ENCODE measurements at places on chromosomes 5 and 9.
A peak's percentile ranks its signal among the peaks of the same experiment; 100 is the strongest.

DNA sequence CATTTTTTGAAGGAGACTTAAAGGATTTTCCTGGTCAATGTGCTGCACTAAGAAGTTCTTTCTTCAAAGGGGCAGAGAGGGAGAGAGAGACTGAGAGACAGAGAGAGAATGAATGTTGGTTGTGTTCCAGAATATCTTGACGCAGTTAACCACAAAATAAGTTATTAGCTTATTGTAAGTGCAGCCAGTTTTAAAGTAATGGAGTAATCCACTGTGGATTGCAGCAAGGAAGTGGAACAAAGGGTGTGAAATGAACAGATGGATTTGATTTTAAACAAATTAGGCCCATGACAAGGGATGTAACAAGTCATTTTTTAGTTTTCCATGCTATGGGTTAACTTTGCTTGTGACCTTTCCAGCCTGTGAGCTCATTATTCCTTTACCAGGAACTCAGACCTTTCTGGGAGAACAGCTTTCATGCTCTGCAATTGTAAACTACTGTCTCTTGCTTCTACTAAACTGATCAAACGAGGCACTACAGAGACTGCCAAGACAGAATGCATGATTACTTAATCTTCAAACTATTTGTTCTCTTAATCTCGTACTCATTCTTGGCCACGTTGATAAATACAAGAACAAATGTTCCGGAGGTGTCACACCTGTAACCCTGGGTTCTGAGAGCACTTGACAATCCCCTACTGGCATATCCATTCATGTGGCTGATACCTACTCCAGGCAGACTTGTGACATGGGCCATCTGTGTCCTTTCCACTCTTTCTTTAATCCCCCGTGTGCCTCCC, 131.1 kb downstream of the TLE1 start:
- DNase-seq: peak; percentile 50

DNA sequence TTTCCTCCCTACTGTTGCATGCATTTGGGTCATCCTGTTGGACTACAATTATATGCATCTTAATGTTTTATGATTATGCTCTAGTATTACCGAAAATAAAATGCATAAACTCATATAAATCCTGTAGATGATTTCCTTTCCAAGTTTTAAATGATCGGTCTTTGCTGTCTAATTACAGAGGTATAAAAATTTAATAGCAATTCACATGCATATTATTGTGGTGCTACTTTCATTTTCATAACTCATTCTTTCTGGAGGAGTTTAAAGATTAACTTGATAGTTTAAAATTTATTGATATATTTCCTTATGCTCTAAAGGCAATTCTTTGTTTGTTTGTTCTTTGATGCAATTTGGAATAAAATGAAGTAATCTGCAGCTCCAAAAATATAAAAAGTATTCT, 1475.1 kb downstream of the MAT2B start:
- DNase-seq: no peak

DNA sequence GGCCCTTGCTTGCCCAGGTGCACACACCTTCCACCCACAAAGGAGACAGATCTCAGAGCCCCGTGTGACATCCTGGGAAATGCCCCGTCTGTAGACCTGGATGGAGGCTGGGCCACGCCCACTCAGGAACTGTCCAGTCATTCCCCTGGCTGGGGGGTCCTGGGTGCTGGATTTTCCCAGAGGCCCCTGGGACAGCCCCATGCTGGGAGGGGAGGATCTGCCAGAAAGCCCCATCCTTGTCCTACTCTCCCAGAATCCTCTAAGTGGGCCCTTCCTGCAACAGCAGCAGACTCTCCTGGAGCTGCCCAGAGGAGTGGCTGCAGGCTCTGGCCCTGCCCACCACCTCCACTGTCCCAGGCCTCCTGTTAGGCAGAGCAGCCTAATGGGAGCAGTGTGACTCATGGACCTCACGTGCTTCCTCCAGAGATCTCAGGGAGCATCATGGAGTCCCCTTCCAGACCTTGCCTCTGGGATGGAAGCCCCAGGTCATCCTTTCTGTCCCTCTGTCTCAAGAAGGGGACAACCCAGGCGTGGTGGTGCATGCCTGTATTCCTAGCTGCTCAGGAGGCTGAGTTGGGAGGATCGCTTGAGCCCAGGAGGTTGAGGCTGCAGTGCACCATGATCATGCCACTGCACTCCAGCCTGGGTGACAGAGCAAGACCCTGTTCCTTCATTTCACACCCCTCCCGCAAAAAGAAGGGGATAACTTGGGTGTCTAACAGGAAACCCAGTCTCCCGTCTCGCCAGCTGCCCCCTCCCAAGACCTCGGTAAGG, 51.7 kb downstream of the JADE2 start:
- DNase-seq: peak; percentile 75

DNA sequence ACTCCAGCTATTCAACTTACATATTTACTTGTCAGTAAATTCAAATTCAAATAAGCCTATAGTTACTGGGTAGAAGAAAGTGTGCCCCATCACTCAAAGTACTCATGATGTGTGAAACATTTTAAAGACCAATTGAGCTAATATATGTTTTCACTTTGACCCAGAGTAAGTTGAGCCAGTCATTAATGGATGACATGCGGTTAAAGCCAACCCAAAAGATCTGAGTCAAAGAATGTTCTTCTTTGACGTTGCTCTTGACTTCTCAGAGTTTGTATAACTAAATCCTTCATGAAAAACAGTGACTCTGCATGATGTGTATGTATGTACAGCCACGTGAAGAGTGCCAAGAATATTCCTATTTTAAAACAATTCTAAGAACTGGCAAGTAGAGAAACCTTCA, 237.4 kb downstream of the NR2F1-AS1 start:
- DNase-seq: no peak

DNA sequence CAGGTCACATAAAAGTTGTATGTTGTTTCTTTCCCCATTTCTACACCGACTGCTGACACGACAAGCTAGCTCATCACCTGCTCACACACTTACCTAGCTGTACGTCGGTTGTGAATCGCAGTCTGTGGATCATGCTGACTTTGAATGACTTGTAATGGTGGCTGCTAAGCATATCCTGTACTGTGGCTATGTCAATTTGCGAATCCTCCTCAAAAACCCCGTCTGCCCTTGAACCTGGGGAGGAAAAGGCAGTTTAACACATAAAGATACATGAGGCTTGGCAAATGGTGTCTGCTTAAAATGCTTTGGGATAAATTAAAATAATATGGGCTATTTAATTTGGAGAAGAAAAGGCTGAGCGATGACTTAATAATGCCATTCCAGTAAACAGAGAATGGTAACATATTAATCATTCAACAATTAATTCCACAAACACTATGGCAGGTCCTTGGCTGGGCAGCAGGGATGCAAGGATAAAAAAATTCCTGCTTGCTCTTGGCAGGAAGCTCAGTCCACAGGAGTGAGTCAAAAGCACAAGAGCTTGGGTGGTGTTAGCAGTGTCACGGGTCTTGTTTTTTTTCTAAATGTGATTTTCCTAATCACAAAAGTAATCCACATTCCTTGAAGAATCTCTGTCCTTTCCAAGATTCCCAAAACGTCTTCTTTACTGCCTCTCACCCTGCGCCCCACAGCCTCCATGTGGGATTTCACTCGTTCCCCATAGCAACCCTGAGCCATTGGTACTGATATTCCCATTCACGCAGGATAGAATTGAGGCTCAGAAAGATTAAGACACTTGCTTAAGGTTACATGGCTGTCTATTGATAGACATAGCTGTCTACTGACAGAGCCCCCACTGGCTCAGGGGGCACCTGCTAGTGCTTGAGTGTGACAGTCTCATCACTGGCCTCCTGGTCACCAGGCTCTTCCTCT, 222.4 kb downstream of the MAPKAP1 start:
- no peak for DNase-seq

- DNase-seq: no peak
Observed at GRCh38 chr9:88177371-88177770, 39.1 kb upstream of the SPATA31C2 start.

- DNase-seq: no peak
Observed at GRCh38 chr5:37742111-37742510, 97.7 kb downstream of the GDNF start.

DNA sequence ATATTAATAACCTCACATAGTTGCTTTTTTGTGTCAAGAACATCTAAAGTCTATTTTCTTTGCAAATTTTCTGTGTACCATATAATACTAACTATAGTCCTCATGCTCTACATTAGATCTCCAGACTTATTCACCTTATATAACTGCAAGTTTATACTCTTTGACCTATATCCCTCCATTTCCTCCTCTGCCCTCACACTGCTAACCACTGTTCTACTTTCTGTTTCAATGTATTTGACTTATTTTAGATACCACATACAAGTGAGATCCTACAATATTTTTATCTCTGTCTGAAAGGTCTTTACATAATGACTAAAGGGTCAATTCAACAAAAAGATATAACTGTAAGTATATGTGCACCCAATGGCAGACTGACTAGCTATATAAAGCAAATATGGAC, 789.7 kb upstream of the ZNF608 start:
- DNase-seq: no peak

All from H4 (cell line).